Stromal cell of bone marrow (primary cell): ENCODE measurements at places on chromosomes 2 and 18.

- DNase-seq, result no peak
Observed at GRCh38 chr2:146721486-146721885, 1123.3 kb upstream of the ACVR2A start.

- DNase-seq, result no peak
Observed at GRCh38 chr2:85814802-85815550, 61.2 kb downstream of the ATOH8 start.

DNA sequence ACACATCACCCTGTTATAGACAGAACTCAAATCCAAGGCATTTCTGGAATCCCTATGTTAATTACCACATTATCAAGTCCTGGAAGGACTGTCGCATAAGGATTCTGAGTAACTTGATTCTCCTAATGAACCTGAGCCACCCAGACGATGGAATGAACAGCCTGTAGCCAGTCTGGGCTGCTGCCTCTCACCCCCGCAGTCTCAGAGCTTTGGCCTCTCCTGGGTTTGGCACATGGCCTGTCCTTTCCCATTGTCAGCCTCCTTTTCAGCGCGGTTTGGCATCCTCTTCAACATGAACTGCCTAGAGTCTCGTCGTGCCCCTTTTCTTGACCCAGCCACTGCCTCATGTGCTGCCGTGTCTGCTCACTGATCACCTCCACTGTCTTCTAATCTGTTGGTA lies 147.6 kb downstream of the SLC8A1 start:
- no peak for DNase-seq

DNA sequence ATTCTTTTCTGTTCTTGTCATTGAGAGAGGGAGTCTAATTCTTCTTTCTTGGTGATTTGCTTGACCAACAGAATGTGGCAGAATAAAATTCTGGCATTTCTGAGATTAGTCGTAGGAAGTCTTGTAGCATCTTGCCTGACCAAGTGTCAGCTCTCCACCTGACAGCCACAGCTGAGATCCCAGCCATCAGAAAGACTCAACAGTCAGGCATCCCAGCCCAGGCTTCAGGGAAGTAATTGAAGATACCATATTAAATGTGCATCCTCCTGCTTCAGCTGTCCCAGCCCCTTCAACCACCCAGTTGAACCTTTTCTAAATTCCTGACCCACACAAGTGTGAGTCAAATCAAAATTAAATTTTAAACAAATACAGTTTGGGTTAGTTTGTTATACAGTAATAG lies 208.3 kb downstream of the PIK3C3 start:
- no peak for DNase-seq

GRCh38 chr2:99468155-99468554 lies 21.7 kb downstream of the REV1 start:
- DNase-seq, result no peak

- peak; percentile 23 for DNase-seq
Observed at GRCh38 chr18:33839452-33840211, 261.6 kb downstream of the ASXL3 start.

- DNase-seq, result no peak
Observed at GRCh38 chr2:8306530-8307351, 375.1 kb upstream of the ID2 start.

DNA sequence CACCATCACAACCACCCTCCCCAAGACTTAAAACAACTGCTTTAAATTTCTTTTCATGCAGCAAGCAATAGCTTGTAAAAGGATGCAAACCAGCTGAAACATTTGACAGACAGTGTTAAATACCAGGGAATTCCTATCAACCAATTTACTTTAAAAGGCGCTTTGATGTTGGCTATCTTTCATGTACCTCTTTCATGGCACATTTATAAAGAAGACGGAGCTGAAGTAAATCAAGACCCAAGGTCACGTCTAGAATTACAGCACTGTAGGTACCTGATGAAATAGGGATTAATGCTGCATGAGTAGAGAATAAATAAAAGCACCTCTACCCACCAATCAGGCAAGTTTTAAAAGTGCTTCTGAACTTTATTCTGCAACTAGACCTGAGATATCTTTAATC lies 78.9 kb downstream of the SRBD1 start:
- DNase-seq, result no peak

- DNase-seq, result no peak
Observed at GRCh38 chr18:40179729-40180461, 1775.1 kb upstream of the PIK3C3 start.

GRCh38 chr2:181483876-181484275 lies 26.7 kb downstream of the ITGA4 start:
- DNase-seq, result no peak

DNA sequence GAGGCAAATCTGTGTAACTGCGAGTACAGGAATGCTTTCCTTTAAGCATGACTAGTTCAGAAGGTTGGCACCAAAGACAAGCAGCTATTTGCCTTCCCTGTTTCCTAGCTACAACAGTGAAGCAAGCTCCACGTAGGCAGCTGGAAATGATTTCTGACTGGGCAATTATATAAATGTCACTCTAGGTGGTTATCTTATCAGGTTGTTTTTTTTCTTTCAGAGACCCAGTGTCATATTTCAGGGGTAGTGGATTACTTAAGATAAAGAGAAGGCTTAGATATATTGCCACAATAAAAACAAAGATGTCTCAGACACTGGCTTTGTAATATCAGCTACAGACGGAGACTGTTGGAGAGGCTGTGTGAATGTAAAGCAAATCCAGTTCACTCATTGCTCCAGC lies 748.9 kb upstream of the NXPH2 start:
- no peak for DNase-seq

GRCh38 chr2:151297882-151298281 lies 8.4 kb upstream of the NMI start:
- no peak for DNase-seq

DNA sequence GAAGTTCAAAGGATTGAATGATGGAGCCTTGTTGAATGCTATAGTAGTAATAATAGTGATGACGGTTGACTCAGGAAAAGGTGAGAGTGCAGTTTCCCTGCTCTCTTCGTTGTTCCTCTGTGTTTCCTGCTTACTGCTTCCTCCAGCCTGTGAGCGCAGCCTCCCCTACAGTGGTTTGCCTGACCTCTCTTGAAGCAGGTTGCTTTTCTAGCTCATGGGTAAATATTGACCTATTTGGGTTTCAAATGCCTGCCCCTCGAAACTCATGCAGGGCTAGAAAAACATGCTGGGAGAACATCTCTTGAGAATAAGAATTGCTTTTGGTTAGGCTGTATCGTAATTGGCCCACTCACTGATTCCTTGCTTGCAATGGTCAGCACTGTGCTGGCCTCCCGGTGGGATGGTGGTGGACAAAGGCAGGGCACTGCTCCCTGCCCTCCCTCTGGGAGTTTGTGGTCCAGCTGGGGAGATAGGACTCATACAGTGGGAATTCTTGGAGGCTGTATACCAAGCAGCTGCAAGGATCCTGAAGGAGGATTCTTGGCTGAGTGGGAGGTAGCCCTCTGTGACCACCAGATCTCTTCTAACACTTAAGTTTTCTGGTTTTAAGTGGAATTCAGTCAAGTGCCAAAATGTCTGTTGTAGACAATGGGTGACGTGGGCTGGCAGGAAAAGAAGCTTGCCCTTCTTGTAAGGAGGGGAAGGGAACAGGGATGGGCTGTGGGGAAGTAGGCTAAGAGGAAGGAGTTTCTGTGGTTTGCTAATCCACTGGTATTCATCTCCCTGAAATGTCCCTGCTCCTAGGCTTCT lies 5.4 kb upstream of the RNF181 start:
- DNase-seq, result peak; percentile 89

GRCh38 chr2:18976168-18976961 lies 382.1 kb downstream of the OSR1 start:
- DNase-seq, result peak; percentile 83

DNA sequence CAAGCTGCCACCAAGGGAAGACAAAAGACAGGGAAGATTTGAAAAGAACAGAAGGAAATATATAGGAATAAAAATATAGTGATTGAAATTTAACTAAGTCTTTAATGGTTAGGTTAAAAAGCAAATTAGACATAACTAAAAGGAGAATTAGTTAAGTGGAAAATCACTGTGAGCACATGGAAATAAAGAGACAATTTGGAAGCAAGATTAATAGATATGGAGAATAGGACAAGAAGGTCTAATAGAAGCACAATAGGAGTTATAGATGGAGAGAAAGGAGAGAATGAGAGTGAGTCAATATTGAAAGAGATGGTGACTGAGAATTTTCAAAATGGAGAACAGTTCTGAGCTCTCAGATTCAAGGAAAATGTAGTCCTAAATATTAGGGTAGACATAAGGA lies 176.9 kb downstream of the ASB1 start:
- no peak for DNase-seq
